ENCODE measurements at places on chromosomes 5 and 9.

- DNase-seq = no peak
Measured at GRCh38 chr5:97074859-97075489, 67.4 kb downstream of the LIX1 start.

- no peak for DNase-seq
Measured at GRCh38 chr5:31783731-31784130, 144.8 kb downstream of the PDZD2 start.

DNA sequence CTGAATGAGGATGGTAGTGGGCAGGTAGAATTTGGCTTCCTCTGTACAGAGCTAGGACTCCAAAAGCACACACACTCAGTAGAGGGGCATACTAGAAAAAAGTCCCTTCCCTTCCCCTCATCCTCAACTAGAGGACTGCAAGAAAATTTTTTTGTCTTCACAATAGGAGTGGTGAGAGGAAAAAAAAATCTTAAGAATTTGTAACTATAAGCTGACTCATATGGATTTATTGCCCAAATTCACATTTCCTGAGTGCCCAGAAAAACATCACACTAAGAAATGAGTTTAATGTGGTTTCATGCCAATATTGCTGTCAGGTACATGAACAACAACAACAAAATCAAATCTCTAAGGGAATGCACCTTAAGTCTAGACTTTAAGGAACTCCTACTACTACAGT lies 43.7 kb downstream of the RANBP6 start:
- DNase-seq = no peak

DNA sequence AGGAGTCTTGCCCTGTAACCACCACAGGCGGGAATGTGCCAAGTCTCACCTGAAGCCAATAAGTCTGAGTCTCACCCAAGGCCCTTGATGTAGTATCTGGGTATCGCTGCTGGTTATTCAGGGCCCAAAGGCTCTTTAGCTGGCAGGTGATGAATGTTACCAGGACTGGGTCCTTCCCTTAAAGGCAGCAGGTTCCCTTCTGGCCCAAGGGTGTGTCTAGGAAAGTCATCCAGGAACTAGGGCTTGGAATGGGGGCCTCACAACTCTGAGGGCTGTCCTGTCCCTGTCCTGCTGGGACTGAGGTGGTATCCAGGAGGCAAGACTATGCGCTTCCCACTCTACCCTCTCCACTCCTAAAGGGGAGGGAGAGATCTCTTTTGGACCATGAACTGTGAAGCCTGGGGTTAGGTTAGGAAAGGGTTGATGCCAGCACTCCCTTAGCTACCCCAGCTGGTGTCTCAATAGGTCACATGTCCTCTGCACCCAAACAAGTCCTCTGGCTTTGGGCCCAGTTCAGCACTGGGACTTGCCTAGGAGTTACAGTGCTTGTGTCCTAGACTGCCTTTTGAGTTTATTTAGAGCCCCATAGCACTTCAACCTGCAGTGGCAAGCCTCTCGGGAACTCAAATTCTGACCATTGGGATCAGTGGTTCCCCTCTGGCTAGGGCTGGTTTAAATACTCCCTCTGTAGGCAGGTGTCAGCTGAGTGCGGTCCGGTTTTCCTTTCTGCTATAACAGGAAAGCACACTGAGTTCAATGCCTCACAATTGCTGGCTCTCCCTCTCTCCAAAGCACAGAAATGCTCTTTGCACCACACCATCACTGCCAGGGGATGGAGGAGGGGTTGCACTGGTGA lies 22.5 kb upstream of the RANBP3L start:
- DNase-seq = no peak

- no peak for DNase-seq
Measured at GRCh38 chr9:70298245-70298771, 39.5 kb downstream of the SMC5 start.

GRCh38 chr5:81513473-81513872 lies 119.5 kb upstream of the ACOT12 start:
- no peak for DNase-seq

- no peak for DNase-seq
Measured at GRCh38 chr5:54669285-54669684, 151.7 kb downstream of the SNX18 start.

GRCh38 chr5:67009028-67009427 lies 187.6 kb downstream of the CD180 start:
- DNase-seq = no peak

DNA sequence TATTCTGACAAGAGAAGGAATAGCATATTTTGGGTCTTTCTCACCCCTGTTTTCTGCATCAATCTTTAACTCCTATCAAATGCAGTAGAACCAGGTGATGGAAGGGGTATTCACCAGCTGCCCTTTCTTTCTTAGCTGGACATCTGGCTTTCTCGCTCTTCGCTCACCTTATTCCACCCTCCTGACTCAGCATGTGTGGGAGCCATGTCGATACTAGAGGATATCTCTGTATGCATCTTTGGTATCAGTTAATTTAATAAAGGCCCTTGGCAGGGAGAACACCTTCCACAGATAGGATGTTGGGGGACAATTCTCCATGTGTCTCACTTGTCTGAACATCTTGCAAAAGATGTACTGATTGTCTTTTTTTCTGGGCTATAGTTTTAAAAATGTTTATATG lies 71.5 kb downstream of the ZNF474 start:
- no peak for DNase-seq

DNA sequence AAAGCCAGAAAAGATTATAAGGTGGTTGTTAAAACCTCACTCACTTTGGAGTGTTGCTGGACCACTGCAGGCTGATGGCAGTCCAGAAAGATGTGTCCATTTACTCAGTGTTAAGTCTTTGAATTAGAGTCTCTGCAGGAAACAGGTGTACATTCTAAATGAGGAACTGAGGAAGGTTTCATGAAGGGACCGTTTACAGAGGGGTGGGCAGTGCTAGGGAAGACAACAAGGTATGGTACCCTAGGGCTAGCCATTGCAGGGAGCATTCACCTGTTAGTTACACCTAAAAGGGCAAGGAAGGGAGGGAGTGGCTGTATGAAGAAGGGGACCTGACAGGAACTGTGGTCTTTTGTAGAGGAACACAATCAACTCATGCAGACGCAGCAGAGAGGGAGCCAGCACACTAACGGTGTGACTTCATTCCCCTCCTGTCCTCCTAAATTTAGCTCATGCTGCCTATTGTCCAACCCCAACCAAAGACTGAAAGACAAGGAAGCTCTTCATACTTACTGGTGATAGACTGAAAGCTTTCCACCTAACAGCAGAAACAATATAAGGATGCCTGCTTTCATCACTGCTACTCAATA lies 32.2 kb upstream of the PAX5 start:
- DNase-seq = no peak

GRCh38 chr5:108560166-108560565 lies 178.3 kb upstream of the FBXL17 start:
- no peak for DNase-seq

DNA sequence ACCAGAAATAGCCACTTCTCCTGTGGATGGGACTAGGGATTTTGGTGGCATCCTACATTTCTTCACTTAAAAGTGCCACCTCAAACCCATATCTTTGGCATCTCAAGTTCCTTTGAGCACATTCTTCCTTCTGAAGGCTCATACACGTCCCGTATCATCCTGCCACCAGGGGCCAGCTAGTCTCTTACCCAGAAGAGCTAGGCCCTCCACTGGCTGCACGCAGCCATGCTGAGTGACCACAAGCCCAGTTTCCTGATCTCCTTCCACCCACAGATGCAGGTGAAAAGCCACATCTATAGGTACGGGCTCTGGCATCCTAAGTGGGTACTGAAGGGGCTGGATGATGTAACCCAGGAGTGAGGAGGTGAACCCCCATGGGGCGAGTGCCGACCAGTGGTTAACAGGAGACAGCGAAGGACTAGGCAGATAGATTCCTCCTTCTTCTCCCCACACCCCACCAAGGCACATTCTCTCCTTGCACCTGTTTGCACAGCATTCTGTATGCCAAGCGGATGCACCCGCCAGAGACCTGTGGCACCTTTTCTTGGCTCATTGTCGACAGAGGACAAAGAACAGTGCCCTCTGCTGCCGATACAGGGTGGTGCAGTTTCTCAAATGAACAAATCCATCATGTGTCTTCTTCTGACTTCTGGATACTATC lies 14.4 kb upstream of the SCGB3A1 start:
- DNase-seq = peak; percentile 34

- no peak for DNase-seq
Measured at GRCh38 chr5:56803894-56804293, 11.5 kb upstream of the MAP3K1 start.

DNA sequence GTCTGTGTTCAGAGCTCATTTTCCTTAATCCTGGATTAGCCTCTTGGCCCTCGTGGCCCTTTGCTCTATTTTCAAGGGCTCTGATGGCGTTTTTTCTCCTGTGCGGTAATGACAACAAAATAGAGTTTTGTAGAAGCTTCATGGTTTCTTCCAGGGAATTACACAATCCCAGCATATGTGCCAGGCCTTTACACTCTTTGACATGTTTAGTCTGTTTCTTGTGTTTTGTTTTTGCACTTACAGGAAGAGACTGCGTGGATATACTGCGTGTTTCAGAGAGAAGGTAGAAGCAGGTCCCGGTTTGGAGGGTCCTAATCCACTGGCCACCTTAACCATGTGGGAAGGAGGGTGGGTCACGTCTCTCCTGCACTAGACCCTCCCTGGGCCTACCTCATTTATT lies 400.2 kb upstream of the IRX4 start:
- no peak for DNase-seq

DNA sequence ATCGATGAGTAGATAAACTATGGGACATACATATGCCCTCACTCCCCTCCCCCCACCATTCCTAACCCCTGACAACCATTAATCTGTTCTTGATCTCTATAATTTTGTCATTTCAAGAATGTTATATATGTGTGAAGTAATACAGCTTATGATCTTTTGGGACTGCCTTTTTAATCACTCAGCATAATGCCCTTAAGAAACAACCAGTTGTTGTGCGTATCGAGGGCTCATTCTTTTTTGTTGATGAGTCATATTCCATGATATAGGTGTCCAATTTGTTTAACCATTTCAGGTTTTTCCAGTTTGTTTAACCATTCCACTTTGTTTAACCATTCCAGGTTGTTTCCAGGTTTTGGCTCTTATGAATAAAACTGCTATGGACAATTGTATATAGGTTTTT lies 75.6 kb downstream of the ARHGEF28 start:
- DNase-seq = no peak

DNA sequence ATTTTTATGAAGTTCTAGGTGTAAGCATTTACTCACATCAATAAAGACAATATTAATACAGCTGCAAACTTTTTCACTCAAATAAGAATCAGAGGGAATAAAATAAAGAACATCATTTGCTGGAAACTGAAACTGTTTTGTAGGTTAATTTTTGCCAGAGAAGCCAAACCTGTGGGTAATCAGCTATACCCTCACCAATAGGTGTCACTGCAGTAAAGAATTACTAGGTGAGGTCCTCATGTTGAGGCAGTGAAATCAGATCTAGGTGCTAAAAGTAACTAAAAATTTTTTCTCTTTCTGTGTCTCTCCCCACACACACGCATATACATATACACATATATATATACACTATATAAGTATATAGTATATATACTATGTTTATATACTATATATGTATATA lies 1016.3 kb upstream of the SEMA6A start:
- no peak for DNase-seq

- no peak for DNase-seq
Measured at GRCh38 chr9:97572892-97573365, 60.2 kb downstream of the TSTD2 start.

DNA sequence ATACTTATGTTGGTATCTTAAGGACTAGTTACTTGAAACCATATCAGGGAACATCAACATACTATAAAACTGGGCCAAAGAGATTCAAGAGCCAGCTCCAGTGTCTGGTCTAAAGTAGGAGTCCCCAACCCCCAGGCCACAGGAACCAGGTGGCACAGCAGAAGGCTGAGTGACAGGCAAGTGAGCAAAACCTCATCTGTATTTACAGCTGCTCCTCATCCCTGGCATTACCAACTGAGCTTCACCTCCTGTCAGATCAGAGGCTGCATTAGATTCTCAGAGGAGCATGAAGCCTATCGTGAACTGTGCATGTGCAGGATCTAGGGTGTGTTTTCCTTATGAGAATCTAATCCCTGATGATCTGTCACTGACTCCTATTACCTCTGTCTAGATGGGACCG lies 581.6 kb upstream of the CDH9 start:
- DNase-seq = no peak

DNA sequence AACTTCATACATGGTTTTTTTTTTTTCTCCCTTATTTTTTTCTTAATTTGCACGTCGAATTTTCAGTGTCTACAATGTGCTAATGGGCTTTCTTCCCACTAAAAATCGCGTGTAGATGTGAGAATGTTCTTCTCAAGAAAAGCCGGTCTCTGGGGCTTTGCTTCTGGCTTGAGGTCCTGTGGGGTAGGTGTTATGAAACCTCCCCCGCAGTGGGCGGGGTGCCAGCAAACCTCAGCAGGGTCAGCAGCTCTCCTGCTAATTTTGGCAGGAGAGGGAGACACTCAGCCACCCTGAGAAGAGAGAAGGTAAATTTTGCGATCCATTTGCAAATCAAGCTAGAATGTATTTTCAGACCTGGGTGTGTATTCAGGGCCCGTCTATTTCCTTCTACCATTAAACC lies 59.9 kb downstream of the NPR3 start:
- no peak for DNase-seq

DNA sequence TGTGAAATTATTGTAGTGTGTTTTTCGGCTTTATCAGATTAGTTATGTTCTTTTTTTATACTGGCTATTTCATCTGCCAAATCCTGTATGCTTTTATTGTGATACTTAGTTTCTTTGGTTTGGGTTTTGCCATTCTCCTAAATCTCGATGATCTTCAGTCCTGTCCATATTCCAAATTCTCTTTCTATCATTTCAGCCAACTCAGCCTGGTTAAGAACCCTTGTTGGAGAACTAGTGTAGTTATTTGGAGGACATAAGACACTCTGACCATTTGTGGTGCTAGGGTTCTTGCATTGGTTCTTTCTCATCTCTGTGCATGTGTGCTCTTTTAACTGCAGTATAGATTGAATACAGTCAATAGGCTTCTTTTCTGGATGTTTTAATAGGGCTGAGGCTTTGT lies 187.0 kb upstream of the CCNH start:
- DNase-seq = no peak

DNA sequence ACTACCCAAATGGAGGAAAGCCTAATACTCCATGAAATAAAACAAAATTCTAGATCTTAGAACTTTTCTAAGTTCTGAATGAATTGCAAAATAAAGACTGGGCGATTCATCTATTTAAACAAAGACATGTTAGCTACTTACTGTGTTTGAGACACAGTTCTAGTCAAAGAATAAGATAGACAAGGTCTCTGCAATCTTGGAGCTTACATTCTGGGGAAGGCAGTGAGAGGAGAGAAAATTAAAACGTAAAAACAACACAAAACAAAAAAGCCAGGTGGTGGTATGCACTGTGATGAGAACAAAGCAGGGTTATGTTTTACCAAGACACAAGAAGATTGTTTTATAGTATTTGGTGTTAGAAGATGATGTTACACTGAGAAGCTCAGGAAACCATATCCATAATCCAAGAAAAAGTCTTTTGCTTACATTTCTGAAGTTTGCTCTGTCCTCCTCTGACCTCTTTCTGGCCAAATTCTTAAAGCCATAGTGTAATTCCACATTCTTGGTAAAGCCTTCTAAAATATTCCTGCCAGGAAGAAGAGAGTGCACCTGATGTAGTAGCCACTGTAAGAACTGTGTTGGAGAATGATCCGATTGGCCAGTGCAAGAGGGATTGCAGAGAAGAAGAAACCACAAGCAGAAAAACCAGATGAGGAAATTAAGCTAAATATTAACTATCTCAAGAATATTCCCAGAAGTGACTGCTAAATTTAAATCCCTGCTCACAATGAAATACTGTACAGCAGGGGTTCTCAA lies 218.4 kb downstream of the PCSK1 start:
- no peak for DNase-seq
